ENCODE measurements at places on chromosomes 3 and 15. TPM values are rescaled to one million over a fixed set of nuclear protein-coding genes. Genes with fewer than 3 reads are reported as not detected.

DNA sequence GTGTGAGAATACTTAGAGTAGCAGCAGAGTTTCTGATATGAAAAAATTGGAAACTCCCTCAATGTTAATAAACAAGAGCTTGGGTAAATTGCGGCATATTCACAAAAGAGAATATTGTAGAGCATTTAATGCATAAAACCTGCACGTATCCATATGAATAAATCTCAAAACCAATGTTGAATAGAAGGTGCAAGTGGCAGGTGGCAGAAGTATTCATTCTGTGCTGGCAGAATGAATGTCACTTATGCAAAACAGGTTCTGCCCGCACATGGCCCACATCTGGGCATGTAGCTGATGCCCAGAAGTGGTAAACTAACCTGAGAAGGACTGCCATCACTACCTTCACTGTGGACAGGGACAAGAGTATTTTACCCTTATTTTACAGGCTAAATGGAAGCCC is 14.1 kb upstream of the PRSS50 start:
- DNase-seq = no peak

DNA sequence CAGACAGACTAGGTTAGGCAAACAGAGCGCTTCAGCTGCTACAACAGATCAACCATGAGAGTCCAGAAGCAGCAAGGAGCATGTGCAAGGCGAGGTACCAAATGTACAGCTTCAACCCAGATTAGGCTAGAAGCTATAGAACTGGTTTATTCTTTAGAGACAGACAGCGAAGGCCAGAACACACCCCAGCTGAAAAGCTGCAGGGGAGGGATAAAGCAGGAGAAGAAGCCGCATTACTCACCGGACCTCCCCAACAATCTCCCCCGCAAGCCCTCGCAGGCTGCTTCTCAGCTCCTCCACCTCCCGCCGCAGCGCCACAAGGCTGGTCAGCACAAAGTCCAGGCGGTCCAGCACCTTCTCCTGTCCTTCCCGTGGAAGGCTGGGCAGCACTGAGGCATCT is 3.3 kb downstream of the RMDN3 start:
- no peak for DNase-seq

GRCh38 chr15:35349916-35350315 is 196.0 kb downstream of the DPH6 start:
- no peak for DNase-seq

GRCh38 chr3:51935886-51936755 is 5.6 kb downstream of the RRP9 start:
- DNase-seq = no peak

DNA sequence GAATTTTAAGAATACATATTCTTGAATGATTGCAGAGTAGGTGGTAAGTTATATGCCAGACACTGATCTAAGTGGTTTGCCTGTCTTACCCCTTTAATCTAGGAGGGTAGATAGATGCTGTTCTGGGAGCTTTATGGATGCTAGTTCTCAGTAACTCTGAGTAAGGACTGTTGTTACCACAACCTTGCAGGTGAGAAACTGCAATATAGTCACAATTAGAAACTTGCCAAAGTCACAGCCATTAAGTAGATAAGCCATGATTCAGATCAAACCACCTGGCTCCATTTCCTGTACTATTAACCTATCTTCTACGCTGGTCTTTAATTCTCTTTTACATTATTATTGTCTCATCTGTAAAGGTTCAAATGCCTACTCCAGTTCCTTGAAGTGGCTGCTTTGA is 46.8 kb downstream of the UBE2E2 start:
- DNase-seq = no peak

- DNase-seq = no peak
Observed at GRCh38 chr3:94359996-94360395, 297.1 kb downstream of the NSUN3 start.

DNA sequence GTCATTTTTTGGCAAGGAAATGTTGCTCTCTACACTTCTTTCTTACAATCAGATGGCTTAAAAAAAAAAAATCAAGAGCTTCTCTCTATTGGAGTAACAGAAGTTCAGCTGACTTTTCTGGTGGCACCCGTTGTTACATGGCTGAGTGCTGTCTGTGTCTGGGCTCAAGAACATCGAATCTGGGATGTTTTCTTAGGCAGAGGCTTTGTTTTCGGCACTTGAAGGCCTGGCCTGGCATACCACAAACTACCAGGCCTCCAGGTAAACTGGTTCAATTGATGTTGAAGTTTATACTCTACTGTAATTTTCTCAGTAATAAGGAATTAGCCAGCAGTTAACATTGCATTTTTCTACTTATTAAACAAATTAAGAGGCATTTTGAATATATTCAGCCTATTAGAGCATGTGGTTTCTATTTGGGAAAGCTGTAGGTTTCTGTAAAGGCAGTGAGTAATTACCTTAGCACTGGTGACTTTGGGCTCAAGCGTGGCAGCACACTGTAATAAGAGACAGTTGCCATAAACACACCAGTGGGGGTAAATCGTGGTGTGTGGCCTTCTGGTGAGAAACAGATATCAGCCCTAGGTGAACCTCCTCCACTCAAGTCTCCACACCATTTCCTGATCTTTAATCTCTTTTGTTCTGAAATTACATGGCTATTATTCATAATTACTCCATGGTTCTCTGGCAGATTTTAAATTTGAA is 544.7 kb downstream of the MECOM start:
- DNase-seq = no peak

GRCh38 chr15:31752065-31752762 is 278.1 kb upstream of the CHRNA7 start:
- DNase-seq = no peak

DNA sequence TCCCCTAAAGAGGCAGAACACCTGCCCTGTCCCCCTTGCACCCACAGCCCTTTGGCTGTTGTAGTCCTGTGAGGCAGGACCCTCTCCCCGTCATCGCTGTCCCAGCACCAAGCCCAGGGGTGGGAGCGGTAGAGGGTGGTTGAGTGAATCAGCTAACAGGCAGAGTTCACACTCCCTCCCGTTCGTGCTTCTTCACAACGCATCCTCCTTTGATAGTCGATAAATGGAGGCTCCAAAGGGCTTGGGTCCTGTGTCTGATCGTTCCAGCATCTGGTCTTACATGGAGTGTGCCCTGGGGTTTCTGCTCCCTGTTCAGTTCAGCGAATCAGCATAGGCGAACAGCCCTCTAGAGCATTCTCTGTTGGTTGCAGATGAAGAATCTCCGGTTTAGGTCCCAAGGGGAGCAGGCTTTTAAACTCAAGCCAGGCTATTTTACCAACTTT is 820 bp upstream of the HMCES start:
- DNase-seq = no peak

GRCh38 chr15:68447976-68448755 is 16.2 kb upstream of the ITGA11 start:
- DNase-seq = no peak

DNA sequence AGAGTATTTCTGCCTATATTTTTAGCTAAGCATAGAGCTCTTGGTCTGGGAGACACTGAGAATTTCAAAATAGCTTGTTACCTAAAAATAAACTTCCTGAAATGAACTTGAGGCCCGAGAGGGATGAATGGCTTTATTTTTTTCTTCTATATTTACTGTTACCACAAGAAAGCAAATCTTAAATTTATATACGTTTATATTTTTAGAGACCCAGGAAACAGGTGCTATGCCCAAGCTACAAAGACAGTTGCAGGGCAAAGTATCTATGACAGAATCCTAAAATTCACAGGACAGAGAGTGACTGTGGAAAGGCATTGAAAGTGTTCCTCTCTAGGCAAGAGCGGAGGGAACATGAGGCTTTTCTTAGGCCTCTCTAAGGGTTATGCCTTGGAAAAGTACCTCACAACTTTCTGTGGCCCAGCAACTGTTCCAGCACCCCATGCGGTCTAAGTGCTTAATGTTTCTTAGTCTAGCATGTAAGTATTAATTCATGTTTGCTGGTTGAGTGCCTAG is 36.5 kb downstream of the TGFBR2 start:
- no peak for DNase-seq

- DNase-seq = no peak
Observed at GRCh38 chr3:160661660-160662059, 15.3 kb upstream of the ARL14 start.

DNA sequence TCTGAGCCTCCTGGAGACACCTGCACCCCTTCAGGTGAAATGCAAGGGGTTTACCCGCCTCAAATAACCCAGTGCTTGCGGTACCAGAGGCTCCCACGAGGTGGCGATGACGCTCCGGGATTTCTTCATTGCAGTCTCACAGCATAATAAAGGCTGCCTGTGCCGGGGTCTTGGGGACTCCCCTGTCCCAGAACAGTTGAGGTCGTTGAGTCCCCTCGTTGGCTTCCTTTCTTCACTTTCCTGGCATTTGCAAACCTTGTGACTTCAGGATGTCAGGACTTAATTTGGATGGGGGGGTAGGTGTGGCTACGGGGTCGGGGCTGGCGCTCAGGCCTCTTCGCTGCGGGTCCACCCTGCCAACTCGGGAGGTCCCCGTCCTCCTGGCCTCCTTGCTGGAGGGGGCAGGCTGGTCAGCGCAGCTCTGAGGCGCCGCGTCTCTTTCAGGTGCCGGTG is 1.3 kb downstream of the GNAT1 start:
- peak; percentile 43 for DNase-seq

DNA sequence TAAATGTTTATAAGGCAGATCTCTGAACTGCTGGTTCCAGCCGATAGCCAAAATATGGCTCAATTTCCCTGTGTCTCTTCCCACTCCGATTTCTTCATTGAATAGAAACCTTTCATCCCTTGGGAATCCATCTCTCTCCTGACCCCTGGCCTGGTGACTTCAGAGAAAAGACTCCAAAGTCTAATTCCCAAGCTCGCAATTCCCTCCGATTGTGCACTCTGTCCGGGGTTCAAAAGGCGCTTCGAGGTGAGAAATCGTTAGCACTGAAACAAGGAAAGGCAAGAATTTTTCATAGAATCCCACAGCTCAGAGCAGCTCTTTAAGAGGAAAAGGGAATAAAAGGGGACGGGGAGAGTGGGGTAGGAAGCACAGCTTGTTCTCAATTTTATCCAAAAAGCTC is 18.4 kb upstream of the RAD18 start:
- no peak for DNase-seq

DNA sequence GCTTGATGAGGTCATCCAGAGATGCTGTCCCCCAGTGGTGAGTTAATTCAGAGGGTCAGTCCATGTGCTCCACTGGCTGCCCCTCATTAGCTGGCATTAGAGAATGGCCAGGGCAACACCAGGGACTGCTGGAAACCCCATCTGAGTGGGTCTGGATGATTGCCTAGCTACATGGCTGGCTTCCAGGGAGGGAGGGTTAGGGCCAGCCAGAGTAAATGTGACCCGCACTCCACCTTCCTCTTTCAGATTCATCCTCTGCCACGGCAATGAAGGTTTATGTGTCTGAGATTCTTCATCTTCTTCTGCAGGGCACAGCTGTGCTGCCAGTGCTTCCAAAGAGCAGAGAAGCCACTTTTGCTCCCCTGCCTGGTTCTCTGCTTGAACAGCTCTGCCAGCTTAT is 391.9 kb downstream of the OCA2 start:
- DNase-seq = no peak

DNA sequence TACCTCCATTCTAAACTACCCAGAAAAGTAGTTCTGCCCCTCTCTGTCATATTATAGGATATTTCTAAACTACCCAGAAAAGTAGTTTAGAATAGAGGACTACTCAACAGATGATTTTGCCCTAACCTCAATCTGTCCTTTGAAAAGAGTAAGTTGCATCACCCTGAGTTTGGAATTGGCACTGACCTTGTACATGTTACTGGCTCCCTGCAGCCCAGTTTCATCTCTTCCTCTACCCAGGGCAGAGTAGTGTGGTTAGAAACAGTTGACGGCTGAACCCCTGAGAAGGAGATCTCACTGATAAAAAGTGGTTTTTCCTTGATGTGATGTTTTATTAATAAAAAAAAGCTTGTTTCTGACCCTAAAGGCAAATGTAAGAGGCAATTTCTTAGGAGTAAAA is 340.5 kb upstream of the NECTIN3 start:
- no peak for DNase-seq

- no peak for DNase-seq
Observed at GRCh38 chr15:96054621-96055020, 275.9 kb upstream of the NR2F2 start.

- no peak for DNase-seq
Observed at GRCh38 chr3:135131290-135131689, 336.2 kb downstream of the EPHB1 start.

GRCh38 chr3:396293-396692 is 199.7 kb downstream of the CHL1 start:
- DNase-seq = no peak

GRCh38 chr15:69648212-69648611 is 195.6 kb downstream of the RPLP1 start:
- no peak for DNase-seq

DNA sequence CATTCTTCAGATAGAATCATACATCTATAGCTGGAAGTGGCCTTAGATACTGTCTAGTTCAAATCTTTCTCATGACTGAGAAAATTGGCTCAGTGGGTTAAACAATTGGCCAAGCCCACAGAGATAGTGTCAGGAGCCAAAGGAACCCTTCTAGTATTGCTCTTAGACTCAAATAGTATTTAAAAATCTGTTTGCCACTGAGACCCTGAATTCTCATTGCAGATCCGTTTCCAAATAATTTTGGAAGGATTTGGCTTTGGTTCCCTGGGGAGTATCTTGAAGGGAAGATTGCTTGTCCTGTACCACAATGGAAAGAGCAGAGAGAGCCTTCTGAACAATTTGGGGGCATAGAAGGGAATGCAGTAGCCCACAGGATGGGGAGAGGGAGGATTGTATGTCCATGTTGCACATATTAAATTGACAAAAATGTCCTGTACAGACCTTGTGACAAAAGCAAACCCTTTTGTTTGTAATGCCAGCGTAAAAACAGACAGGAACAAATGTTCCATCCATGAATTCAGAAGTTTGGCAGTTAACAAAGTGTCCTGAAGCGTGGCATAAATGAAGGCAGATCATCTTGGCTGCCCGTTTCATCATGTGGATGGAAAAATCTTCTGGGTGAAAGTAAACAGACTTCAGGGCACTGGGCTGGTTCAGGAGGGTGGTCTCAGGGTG is 156.4 kb upstream of the RASGRP1 start:
- no peak for DNase-seq

- no peak for DNase-seq
Observed at GRCh38 chr15:39079296-39079847, 501.5 kb upstream of the THBS1 start.

GRCh38 chr3:136263251-136263650 is 13.1 kb downstream of the PCCB start:
- no peak for DNase-seq

- DNase-seq = no peak
Observed at GRCh38 chr3:157614896-157615295, 111.7 kb upstream of the VEPH1 start.

- DNase-seq = peak; percentile 21
Observed at GRCh38 chr15:66578286-66578875, 12.6 kb upstream of the LCTL start.

GRCh38 chr3:124764746-124765145 is 34.5 kb downstream of the UMPS start:
- DNase-seq = no peak

Gene DCBLD2
- total RNA-seq = 532 TPM

Gene GHSR
- not detected for total RNA-seq

Gene CTXND1
- total RNA-seq = not detected

Gene HDC
- total RNA-seq = not detected

Gene GOLGA6A
- 0.39 TPM for total RNA-seq

Gene PAK6
- total RNA-seq = 19.9 TPM

Gene C2CD4A
- total RNA-seq = not detected

Gene KY
- not detected for total RNA-seq

Gene MCTP2
- 12.9 TPM for total RNA-seq

Gene CLK3
- 79.3 TPM for total RNA-seq

Gene TMEM44
- total RNA-seq = 30.3 TPM

Gene HRG
- total RNA-seq = 0.42 TPM

Gene IQCH
- total RNA-seq = 4.6 TPM

Gene GPR149
- not detected for total RNA-seq

Gene TJP1
- total RNA-seq = 83.6 TPM

Gene PFN2
- 131 TPM for total RNA-seq

Gene MNS1
- 1.9 TPM for total RNA-seq
